Left lung (tissue), 14 donors: ENCODE measurements at places on chromosomes 1 and 21. TPM values are rescaled to one million over a fixed set of nuclear protein-coding genes. Genes with fewer than 3 reads are reported as not detected.

DNA sequence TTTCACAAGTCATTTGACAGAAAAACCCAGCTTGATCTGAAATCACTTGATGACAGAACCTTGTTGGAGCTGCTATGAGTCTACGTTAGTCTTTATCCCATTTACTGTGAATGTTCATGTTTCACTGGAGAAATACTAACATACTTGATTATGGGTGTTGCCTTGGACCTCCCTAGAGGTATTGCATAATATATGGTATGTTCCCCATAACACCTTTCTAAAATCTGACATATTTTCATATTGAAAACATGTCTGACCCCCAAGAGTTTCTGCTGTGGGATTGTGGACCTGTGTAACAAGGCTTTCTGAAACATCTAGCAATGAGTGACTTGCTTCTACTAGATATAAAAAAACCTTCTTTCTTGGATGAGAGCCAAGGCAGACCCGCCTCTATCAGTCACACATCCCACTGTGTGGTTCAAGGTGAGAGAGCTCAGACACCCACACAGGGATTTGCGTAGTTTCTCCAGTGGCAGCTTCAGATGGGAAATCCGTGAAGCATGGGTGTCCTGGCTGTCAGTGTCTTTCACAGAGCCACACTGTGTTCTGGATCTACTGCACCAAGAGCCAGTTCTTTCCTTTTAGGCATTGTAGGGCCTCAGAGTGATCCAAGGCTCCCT lies 4.6 kb downstream of the NENF start:
- no peak for DNase-seq

RCAN3 gene
- 11.1 TPM for polyA plus RNA-seq

DNA sequence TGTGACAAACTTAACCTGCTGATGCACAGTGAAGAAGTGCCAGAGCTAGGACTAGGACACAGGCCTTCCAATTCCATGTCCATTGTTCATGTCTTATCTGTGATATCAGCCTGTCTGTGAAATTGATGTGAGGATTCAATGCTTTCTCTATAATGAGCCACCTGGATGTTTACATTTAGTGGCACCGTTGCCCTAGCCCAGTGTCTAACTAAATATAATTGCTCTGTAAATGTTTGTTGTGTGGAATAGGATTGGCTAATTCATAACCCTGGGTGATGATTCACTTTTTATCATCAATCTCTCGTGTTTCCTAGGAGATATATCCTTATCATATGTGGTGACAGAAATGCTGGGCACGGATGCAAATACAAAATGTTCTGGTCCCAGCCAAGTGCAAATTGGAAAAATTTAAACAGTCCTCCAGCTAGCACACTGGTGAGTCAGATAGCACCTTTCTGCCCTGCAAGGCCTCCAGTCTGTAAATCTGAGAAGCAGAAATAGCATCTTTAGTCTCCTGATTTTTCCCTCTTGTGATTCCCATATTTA lies 46.9 kb upstream of the GNG12 start:
- DNase-seq: no peak

KRTAP19-1 gene
- polyA plus RNA-seq: not detected

LRRC38 gene
- polyA plus RNA-seq: not detected

CFH gene
- 32.4 TPM for polyA plus RNA-seq

GRCh38 chr21:16583556-16583955 lies 853.8 kb downstream of the USP25 start:
- DNase-seq: no peak

DNA sequence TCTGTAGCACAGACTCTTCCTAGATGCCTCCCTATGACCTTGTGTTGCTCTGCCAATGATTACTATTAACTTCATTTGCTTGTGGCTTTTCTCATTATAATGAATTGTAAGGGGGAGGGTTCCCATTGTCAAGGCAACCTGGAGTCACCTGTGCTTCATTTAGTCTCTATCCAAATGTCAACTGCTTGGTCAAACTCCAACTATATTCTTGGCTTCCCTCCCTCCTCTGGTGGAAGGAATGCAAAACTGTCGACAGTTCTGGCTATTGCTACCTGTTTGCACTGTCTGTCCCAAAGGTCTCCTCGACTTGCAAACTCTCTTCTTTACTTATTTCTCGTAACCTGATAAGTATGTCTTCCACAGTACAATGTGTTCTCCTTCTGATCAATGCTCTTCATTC lies 100.3 kb downstream of the CACNA1E start:
- no peak for DNase-seq

DNA sequence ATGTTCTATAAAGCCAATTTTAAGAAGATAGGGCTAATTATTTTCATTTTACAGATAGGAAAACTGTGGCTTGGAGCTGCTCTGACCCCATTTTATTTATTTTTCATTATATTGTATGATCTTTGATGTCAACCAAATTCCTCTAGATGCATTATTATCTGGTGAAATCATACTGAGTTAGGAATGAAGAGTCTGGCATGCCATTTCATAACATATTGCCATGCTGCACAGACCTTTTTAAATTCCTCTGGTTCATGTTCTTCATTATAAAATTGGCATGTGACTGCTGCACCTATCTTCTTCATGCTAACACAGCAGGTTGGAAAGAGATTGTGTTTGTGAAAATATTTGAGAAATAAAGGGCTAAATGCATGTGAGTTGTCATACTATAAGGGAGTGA lies 12.7 kb downstream of the PRRX1 start:
- no peak for DNase-seq

- no peak for DNase-seq
These were observed 118.1 kb downstream of the SIK1 start for GRCh38 chr21:43308815-43309283.

GRCh38 chr1:61490924-61491323 lies 234.0 kb downstream of the TM2D1 start:
- DNase-seq: no peak

GRCh38 chr1:228042508-228042907 lies 35.7 kb downstream of the WNT3A start:
- no peak for DNase-seq

GRCh38 chr21:40457741-40458140 lies 389.2 kb downstream of the DSCAM start:
- DNase-seq: no peak

GCSAML gene
- polyA plus RNA-seq: 0.40 TPM

DNA sequence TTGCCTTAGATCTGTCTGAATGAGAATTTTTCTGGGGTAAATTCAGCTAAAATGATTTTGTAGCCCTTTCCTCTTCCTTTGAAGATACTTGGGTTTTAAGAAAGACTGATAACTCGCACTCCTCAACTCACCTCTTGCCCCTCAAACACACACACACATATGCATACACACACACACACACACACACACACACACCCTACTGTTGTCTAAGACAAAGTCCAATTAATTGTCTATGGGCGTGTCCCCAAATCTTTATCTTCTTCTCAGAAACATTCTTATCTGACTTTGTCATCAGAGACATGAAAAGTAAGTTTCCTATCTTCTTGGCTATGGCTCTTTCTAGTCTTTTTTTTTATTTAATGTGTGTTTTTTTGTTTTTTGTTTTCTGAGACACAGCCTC lies 36.1 kb upstream of the SMYD2 start:
- no peak for DNase-seq

NBPF6 gene
- not detected for polyA plus RNA-seq

- DNase-seq: no peak
These were observed 493 bp upstream of the ESPN start for GRCh38 chr1:6424000-6424565.

IL19 gene
- polyA plus RNA-seq: not detected
